D341Med (cell line): ENCODE measurements at places on chromosomes 12 and 14.
A peak's percentile ranks its signal among the peaks of the same experiment; 100 is the strongest.

DNA sequence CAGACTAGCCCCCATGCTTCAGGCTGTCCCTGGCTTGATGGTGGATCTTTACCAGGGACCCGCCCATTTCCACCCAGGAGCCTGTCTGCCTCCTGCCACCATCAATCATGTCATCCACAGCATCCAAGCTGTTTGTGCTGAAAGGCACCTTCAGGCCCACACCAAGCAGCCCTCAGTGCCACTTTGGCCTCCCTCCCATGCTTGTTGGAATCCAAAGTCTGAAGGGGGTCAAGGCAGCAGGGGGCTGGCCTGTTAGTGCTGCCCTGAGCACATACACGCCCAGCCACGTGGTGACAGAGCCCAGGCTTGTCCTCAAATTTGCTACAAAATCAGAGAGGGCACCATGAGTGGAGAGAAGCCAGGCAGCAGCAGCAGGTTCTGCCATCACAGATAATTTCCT lies 1146.8 kb downstream of the FSCB start:
- DNase-seq, result no peak

- DNase-seq, result no peak
Observed at GRCh38 chr14:84566109-84566508, 963.8 kb upstream of the FLRT2 start.

DNA sequence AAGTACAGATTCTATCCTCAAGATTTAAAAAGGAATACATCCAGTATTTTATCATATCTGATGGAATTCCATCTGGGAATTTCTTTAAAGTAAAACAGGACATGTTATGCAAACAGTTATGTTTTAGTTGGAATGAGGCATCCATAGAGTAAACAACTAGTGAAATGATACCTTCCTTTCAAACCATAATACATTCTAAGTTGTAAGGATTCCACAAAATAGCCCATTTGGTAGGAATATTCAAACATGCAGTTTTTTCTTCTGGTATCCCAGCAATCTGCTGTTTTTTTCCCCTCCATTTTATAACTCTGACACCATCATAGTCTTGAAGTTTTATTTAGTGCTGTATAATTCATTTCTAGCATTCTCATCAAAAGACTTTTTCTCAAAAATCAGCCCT lies 149.6 kb downstream of the ADAMTS20 start:
- no peak for DNase-seq

GRCh38 chr12:78279567-78279966 lies 448.9 kb downstream of the NAV3 start:
- no peak for DNase-seq

GRCh38 chr12:111394480-111394879 lies 11.2 kb upstream of the SH2B3 start:
- no peak for DNase-seq

GRCh38 chr12:10111451-10111850 lies 12.7 kb upstream of the CLEC1A start:
- no peak for DNase-seq

DNA sequence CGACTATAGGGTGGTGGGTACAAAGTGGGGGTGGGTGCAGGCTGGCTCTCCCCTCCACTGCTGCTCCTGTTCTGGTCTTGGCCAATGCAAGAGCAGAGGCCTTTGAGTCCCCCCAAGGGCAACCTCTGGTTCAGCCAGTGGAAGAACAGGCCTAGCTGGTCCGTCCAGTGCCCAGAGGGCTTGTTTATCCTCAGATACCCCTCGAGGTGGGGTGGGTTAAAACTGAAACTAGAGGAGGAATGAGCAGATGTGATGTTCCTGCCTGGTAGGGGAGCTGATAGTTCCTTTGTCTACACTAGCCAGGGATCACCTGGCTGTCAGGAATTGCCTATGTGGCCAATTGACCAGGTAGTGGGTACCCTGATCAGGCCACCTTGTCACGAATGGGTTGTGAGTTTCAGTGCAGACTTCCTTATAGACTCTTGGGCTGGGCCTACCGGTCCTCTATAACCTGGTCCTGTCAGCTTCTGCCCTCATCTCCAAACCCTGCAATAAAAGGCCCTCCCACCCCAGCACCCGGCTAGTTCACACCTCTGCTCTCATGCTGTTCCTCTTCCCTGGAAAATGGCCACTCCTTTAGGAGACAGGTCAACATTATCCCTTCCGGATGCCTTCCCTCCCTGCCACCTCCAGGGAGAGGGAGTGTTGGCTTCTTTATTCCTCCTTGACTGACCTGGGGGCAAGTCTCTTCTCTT lies 10.7 kb upstream of the HSP90AA1 start:
- no peak for DNase-seq

- DNase-seq, result peak; percentile 24
Observed at GRCh38 chr12:41202051-41202450, 13.9 kb downstream of the PDZRN4 start.

DNA sequence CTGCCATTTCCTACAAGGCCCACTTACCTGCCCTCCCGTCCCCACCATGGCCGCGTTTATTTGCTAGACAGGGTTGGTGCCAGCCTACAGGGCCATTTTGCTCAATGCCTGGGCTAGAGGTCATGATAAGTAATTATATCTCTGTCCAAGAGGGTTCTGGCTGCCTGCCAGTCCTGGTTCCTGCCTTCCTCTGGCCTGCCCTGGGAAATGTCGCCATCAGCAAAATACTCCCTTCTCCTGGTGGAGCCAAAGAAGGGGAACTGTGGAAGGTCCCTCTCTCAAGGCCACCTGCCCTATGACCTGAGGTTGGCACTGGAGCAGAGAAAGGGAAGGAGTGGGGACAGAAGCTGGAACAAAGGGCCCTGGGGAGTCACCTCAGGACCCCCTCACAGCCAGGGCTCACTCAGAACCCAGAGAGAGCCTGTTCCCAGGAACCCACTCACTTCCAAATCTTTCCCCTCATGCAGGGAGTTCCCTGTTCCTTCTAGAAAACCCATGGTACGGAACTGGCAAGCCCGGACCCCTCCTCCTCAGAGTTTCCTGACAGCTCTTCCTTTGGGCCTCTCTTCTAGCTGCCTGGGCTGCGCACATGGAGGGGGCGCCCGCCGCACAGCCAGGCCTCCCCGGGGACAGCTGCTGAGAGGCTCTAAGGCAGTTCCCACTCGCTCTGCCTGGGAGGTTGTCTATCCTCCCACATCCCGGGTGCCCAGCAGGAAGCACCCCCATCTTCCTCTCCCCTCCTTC lies 280.5 kb downstream of the DPF3 start:
- DNase-seq, result no peak

DNA sequence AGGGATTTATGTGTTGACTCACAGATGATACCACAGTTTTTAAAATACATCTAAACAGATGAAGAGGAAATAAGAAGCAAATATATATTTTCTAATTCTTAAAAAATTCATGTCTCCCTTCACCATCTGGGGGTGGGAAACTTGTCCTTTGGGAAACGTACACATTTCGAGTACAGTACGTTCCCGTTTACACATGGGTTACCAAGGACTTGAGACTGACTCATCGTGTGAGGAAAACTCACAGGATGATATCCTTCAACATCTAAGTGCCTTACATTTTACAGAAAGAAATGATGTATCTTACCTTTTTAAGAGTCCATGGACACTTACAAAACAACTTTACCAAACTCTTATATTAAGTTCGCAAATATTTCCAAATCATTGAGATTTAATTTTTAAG lies 16.0 kb upstream of the FBLN5 start:
- no peak for DNase-seq

DNA sequence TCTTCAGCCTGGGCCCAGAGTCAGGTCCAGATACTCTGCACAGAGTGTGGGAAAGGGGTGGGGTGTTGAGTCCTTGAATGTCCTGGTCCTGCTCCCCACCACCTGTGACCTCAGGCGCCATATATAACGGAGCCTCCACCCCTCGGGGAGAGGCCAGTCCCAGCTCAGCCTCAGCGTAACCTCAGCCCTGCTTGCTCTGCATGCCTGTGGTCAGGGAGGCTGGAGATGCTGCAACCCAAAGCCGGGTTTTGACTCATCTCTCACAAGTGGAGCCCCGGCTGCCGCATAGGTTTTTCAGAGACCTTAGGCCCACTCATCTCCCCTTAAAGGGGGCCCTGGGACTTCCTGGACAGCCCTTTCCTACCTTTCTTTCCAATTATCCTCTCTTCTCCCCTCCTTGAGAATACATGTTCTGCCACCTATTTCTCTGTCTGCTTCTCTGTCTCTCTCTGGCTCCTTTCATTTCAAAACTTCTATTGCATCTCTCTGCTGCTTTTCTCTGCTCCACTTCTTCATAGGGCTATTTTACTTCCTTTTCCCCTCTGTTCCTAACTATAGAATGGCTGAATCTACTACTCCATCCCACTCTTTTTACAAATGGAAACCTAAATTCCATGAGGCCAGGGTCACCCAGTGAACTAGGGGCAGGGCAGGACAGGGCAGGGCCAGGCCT lies 1.2 kb downstream of the ITGB7 start:
- DNase-seq, result no peak

DNA sequence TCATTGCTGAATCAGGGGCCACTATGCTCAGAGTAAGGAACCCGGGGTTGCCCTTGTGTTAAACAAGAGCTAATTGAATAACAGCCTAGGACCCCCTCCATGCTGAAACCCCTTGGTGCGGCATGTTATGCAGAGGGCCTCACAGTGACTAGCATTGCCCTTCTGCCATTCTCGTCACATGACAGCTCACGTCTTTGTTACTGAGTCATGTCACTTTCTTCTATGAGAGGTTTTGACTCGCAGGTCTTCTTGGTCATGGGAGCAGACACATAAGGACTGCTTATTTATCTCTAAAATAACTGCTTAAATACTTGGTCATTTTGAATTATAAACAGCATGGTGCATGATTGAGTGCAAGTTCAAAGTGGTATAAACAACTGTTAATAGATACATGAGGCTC lies 24.9 kb downstream of the TCTN1 start:
- no peak for DNase-seq

DNA sequence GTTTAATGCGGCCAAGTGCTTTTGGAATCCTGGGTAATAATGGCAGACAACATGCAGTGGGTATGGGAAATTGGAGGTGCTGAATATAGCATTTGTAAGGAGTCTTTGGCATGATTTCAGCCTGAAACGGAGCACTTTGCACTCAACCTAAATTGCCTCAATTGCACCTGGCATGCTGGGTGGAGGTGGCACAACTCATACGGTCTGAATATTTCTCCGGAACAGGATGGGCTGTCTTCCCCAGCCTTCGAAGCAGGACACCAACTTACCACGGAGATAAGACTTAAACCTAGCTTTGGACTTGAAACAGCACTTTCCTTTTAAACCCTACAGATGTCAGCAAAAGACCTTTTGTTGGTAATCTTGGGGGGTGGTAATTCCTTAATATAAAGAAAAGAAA lies 153.7 kb upstream of the SRRM4 start:
- no peak for DNase-seq

DNA sequence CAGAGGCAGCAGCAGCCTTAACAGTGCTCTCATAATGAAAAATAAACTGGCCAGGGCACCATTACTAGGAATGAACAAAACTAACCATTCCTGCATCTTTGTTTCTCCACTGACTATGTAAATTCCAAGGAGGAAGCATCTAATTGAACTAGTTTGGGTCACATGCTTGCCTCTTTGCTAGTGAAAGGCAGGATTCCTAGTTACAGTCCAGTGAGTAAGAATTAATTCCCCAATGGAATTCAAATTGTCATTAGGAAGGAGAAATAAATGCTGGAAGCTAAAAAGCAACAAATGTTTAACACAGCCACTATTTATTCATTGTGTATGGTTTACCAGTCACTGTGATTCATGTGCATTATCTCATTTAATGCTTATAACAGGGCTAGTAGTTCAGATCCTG lies 316.0 kb downstream of the CCDC91 start:
- no peak for DNase-seq

DNA sequence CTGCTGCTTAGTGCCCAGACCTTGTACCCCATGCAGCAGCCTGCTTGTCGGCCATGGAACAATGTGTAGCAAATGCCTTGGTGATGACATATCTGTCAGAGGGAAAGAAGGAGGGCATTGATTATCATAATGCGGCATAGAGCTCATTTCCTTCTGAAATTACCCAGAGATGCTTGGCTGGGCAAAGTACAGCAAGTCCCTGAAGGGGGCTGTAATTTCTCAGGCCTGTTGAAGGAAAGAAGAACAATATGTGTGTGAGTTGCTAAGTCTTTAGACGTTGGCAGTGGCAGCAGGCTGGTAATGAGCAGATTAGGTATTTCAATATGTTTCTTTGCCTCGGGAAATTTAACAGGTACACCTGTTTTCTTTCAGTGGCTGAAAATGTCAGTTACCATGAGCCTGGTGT lies 128.6 kb downstream of the CRADD start:
- no peak for DNase-seq

GRCh38 chr12:69001251-69001650 lies 68.3 kb upstream of the CPM start:
- DNase-seq, result no peak

DNA sequence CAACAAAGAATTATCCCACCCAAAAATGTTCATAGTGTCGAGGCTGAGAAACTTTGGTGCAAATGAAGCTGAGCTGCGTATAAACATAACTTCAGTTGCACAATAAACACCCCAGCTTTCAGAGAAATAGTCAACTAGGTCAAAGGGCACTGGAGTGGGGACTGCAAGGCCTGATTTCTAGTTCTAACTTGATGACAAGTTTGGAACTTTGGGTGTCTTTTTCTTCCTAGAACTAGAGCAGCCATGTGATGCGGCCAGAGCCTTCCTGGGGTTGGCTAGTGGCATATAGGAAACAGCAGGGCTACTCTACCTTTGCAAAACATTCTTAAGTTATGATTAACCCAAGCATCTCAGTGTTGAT lies 298.4 kb upstream of the AMIGO2 start:
- no peak for DNase-seq

- DNase-seq, result no peak
Observed at GRCh38 chr12:26297396-26298070, 102.2 kb downstream of the SSPN start.

- DNase-seq, result no peak
Observed at GRCh38 chr14:71967704-71968103, 35.5 kb downstream of the RGS6 start.

GRCh38 chr12:3557116-3557697 lies 66.2 kb downstream of the PRMT8 start:
- DNase-seq, result no peak

DNA sequence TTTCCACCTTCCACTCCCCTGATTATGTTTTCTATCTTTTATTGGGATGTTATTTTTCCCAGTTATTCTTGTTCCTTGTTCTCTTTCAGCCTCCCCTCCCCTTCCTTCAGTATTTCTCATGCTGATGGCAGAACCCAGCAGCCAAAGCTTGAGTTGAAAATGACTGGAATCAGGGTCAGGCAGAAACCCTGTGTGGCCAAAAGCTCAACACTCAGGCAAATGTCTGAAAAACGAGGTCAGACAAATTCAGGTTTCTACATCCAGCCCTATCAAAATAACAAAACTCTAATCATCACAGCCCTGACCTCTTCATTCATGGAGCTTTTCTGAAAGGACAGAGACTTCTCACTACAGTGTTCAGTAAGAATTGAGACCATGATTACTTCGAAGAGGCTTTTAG lies 134.6 kb downstream of the PTPRR start:
- no peak for DNase-seq
